ENCODE measurements at places on chromosomes 11 and 22. TPM values are rescaled to one million over a fixed set of nuclear protein-coding genes. Genes with fewer than 3 reads are reported as not detected.

The PPP1R14B gene
- total RNA-seq: 177 TPM

The CASP1 gene
- total RNA-seq: 94.1 TPM

The ART5 gene
- not detected for total RNA-seq

The ZFPL1 gene
- total RNA-seq: 28.3 TPM

The C2CD2L gene
- 30.6 TPM for total RNA-seq

The SORL1 gene
- 17.4 TPM for total RNA-seq

The BRSK2 gene
- 0.40 TPM for total RNA-seq

The KRTAP5-9 gene
- not detected for total RNA-seq

The PIH1D2 gene
- total RNA-seq: 0.49 TPM

The OR52E8 gene
- total RNA-seq: not detected

The CCDC87 gene
- not detected for total RNA-seq

The MUC5AC gene
- not detected for total RNA-seq

The MOV10L1 gene
- 0.23 TPM for total RNA-seq

The NLRP6 gene
- total RNA-seq: 3.8 TPM

The CHST1 gene
- not detected for total RNA-seq

The CHRDL2 gene
- not detected for total RNA-seq

The PGA4 gene
- total RNA-seq: not detected

The AIFM3 gene
- total RNA-seq: 0.66 TPM

The CWF19L2 gene
- total RNA-seq: 17.3 TPM

The VPREB3 gene
- total RNA-seq: not detected

The TSPAN18 gene
- total RNA-seq: 6.1 TPM

The PATE2 gene
- total RNA-seq: not detected

The KIRREL3 gene
- total RNA-seq: not detected

The KDM4F gene
- total RNA-seq: not detected

The TECTA gene
- total RNA-seq: 0.28 TPM

The GPHA2 gene
- total RNA-seq: not detected

The KRTAP5-1 gene
- total RNA-seq: not detected

The FREY1 gene
- 0.93 TPM for total RNA-seq

The TEX54 gene
- not detected for total RNA-seq

The RIBC2 gene
- 16.2 TPM for total RNA-seq

The APOA5 gene
- total RNA-seq: not detected

The GUCD1 gene
- total RNA-seq: 130 TPM

The SPDYC gene
- not detected for total RNA-seq

The NAALAD2 gene
- not detected for total RNA-seq

The MOGAT2 gene
- not detected for total RNA-seq

The CARD16 gene
- total RNA-seq: 92.0 TPM

The TENM4 gene
- total RNA-seq: not detected

The KREMEN1 gene
- total RNA-seq: 0.09 TPM

The LRRC75B gene
- total RNA-seq: 2.1 TPM

The LYVE1 gene
- not detected for total RNA-seq

The HTR3B gene
- not detected for total RNA-seq

The CHRM4 gene
- total RNA-seq: not detected

The RHBDD3 gene
- total RNA-seq: 44.7 TPM

The SLC1A2 gene
- not detected for total RNA-seq
